Stimulated activated naive B cell treated with anti-CD40 and anti-IgM and Interleukin-4, amounts not matched to agents 10 μg/mL and 1 μg/mL and 100 μg/mL, for 72 hours (primary cell): ENCODE measurements at places on chromosomes 1 and 21.

GRCh38 chr21:35933466-35933865, 126.9 kb downstream of the SETD4 start:
- no peaks in the 10 kb centered on the region for H3K36me3 ChIP-seq
- H3K27me3 ChIP-seq = peaks cover 3% of the 10 kb centered on the region
- H3K4me1 ChIP-seq = no peaks in the 10 kb centered on the region
- no peak overlapping the region for H3K4me3 ChIP-seq
- DNase-seq = no peak

DNA sequence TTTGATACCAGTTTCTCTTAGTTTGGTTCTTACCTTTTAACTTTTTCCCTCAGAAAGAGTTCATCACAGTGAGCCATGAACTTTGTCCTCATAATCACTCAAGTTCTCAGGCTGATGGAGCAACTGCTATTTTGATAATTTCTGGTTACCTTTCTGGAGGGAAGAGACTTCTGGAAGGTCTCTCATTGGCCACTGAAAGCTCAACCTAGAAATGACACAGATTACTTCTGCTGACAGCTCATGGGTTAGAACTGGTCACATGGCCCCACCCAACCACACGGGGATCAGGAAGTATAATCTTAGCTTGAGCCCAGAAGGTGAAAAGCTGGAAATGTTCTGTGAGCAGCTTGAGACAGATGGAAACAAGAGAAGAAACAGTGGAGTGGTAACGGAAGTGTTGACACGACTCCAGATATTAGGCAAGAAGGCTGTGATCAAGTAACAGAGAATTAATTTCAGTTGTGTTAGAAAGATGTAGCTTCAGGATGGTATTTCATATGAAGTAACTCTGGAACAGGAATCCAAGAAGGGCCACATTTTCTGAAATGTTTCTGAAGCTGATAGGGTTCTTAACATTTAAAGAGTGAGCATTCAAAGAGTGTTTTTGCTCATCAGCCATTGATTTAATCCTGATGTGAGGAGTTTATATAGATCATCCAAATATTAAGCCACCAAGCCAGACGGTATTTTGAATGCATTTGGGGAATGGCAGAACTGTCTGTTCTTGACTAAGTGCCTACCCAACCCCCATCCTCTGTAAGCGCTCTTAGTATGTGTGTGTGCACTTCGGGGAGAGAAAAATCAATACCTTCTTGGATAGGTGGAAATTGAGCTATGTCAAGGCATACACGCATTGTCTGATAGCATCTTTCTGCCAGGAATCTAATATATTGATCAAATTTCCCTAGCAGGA, 21.9 kb upstream of the XPR1 start:
- no peak overlapping the region for H3K27ac ChIP-seq

DNA sequence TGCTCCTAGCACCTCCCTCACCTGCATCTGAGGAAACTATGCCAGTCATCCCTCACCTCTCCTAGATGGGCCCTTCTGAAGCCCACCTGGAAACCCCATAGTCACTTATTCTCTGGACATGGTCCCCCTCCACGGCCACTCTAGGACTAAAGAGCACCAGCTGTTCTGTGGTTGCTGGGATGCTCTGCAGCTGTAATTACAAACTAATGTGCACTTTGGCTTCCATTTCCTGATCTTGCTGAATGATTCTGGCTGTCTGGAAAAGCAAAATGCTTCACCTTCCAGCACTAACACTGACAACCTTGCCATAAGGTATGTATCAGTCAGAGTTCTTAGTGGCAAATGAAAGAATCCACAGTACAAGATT, 48.7 kb upstream of the PSEN2 start:
- H3K27me3 ChIP-seq = no peaks in the 10 kb centered on the region
- H3K4me1 ChIP-seq = peaks cover 26% of the 10 kb centered on the region
- H3K36me3 ChIP-seq = peaks cover 4% of the 10 kb centered on the region
- H3K27ac ChIP-seq = no peak overlapping the region

GRCh38 chr1:168031627-168032026, 94.8 kb upstream of the MPC2 start:
- H3K27me3 ChIP-seq = no peaks in the 10 kb centered on the region
- H3K36me3 ChIP-seq = peaks cover 10% of the 10 kb centered on the region
- no peak overlapping the region for H3K27ac ChIP-seq
- DNase-seq = no peak
- peaks cover 4% of the 10 kb centered on the region for H3K4me1 ChIP-seq

DNA sequence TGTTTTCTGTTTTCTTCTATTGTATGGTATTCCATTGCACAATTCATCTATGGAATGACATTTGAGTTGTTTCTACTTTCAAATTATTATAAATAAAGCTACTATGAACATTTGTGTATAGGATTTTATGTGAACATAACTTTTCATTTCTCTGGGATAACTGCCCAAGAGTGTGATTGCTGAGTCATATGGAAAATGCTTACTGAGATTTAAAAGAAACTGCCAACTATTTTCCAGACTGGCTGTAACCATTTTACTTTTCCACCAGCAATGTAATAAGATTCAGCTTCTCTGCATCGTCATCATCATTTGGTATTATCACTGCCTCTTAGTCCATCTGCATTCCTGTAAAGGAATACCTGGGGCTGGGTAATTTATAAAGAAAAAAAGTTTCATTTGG, 779.6 kb upstream of the PRMT6 start:
- no peak overlapping the region for H3K4me3 ChIP-seq
- H3K27me3 ChIP-seq = no peaks in the 10 kb centered on the region
- H3K27ac ChIP-seq = no peak overlapping the region
- no peak for DNase-seq

GRCh38 chr1:5333291-5333690, 658.9 kb downstream of the NPHP4 start:
- H3K27me3 ChIP-seq = no peaks in the 10 kb centered on the region
- no peaks in the 10 kb centered on the region for H3K36me3 ChIP-seq

DNA sequence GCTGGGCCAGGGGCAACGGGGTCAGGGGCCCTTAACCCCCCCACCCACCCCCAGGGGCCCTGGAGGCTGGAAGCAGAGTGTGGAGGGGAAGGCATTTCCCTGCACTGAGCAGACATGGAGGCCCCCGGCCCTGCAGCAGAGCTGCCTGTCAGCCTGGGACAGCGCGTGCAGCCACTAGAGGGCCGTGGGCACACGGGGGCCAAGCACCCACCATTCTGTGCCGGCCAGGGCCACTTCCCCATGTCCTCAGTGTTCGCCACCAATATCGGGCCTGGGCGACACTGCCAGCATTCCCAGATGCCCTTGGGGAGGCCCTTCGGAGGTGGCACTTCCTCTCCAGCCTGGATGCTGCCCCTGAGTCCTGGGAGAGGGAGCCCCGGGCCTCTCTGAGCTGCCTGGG, 23.2 kb upstream of the ARHGEF16 start:
- no peak for DNase-seq
- no peak overlapping the region for H3K27ac ChIP-seq
- H3K36me3 ChIP-seq = no peaks in the 10 kb centered on the region
- H3K4me3 ChIP-seq = no peak overlapping the region
- no peaks in the 10 kb centered on the region for H3K4me1 ChIP-seq

GRCh38 chr1:246333855-246334254, 173.2 kb downstream of the SMYD3 start:
- H3K4me1 ChIP-seq = peaks cover 36% of the 10 kb centered on the region
- no peaks in the 10 kb centered on the region for H3K27me3 ChIP-seq
- H3K27ac ChIP-seq = no peak overlapping the region

- no peak overlapping the region for H3K27ac ChIP-seq
- no peak for DNase-seq
Measured at GRCh38 chr1:203644191-203644590, 17.6 kb downstream of the ATP2B4 start.

GRCh38 chr21:14491269-14491681, 54.8 kb downstream of the SAMSN1 start:
- H3K27ac ChIP-seq = peak overlapping the region; percentile 5
- H3K27me3 ChIP-seq = no peaks in the 10 kb centered on the region
- no peak for DNase-seq
- no peak overlapping the region for H3K4me3 ChIP-seq
- H3K36me3 ChIP-seq = peaks cover 77% of the 10 kb centered on the region

- H3K4me1 ChIP-seq = peaks cover 30% of the 10 kb centered on the region
- no peak for DNase-seq
- peaks cover 6% of the 10 kb centered on the region for H3K27me3 ChIP-seq
- H3K4me3 ChIP-seq = no peak overlapping the region
Measured at GRCh38 chr1:234484218-234484617, 5.2 kb upstream of the TARBP1 start.

GRCh38 chr1:213973129-213973528, 14.6 kb upstream of the PROX1 start:
- no peaks in the 10 kb centered on the region for H3K36me3 ChIP-seq
- no peaks in the 10 kb centered on the region for H3K4me1 ChIP-seq
- H3K4me3 ChIP-seq = no peak overlapping the region
- no peak overlapping the region for H3K27ac ChIP-seq
- H3K27me3 ChIP-seq = peaks cover 24% of the 10 kb centered on the region

DNA sequence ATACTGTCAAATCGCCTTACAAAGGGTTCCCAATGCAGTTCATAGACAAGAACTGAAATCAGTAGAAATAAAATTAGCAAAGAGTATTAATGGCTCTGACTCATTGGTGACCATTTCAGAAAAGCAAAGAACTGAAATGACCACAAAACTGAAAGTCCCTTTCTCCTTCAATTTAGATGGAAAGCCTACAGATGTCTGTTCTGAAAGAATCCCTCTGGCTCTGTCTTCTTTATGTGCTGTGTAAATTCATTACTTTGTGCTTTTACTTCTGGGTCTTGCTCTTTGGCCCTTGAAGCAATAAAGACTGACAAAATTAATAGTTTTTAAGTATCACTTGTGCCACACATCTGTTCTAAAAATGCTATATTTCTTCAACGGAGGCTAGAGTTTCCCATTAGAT, 62.7 kb upstream of the GPR89A start:
- no peak overlapping the region for H3K4me3 ChIP-seq
- DNase-seq = no peak
- no peaks in the 10 kb centered on the region for H3K36me3 ChIP-seq
- H3K4me1 ChIP-seq = no peaks in the 10 kb centered on the region

DNA sequence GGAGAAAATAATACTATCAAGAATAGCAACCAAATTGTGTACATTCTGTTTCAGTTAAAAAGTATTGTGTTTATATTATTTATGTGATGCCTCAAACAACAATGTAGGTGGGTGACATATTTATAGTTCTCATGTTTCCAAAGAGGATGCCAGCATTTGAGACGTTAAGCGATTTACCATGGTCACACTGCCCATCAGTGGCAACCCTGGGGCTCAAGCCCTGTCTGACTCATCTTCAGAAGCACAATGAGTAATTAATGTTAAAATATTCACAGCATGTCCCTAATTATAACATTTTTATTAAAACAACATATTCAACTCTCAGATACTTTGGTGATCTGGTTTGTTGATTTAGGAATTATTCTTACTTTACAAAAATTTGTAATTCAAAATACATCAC, 409.4 kb downstream of the BRINP3 start:
- no peak for DNase-seq
- H3K36me3 ChIP-seq = no peaks in the 10 kb centered on the region
- no peaks in the 10 kb centered on the region for H3K27me3 ChIP-seq
- no peaks in the 10 kb centered on the region for H3K4me1 ChIP-seq
- no peak overlapping the region for H3K4me3 ChIP-seq
- no peak overlapping the region for H3K27ac ChIP-seq

GRCh38 chr21:32413015-32413504, 554 bp downstream of the EVA1C start:
- no peaks in the 10 kb centered on the region for H3K36me3 ChIP-seq
- H3K27me3 ChIP-seq = peaks cover 60% of the 10 kb centered on the region
- H3K27ac ChIP-seq = no peak overlapping the region
- peak overlapping the region; percentile 72 for H3K4me3 ChIP-seq

- no peak overlapping the region for H3K27ac ChIP-seq
- H3K27me3 ChIP-seq = no peaks in the 10 kb centered on the region
- no peaks in the 10 kb centered on the region for H3K4me1 ChIP-seq
- H3K36me3 ChIP-seq = no peaks in the 10 kb centered on the region
Measured at GRCh38 chr1:118618618-118619340, 369.4 kb downstream of the TBX15 start.

DNA sequence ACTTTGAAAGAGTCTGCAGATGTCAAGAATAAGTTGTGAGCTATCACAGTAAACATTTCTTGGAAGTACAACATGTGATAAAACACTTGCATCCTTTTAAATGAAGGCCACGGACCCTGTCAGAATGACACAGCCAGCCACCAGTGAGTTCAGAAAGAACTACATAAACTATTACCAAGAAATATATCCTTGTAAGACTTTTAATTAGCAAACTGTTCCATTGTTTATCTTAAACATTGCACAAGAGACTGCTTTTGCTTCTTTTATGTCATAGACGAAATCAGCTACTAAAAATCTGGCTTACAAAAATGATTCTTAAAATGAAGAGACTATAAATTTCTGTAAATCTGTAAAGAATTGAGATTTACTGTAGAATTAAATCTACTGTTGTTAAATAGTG, 17.9 kb downstream of the LRRC7 start:
- H3K4me3 ChIP-seq = no peak overlapping the region
- no peaks in the 10 kb centered on the region for H3K36me3 ChIP-seq
- DNase-seq = no peak

- no peak for DNase-seq
- peaks cover 5% of the 10 kb centered on the region for H3K4me1 ChIP-seq
- H3K36me3 ChIP-seq = no peaks in the 10 kb centered on the region
- no peak overlapping the region for H3K27ac ChIP-seq
Measured at GRCh38 chr1:7111853-7112252, 326.6 kb downstream of the CAMTA1 start.

- no peaks in the 10 kb centered on the region for H3K4me1 ChIP-seq
- H3K27me3 ChIP-seq = no peaks in the 10 kb centered on the region
Measured at GRCh38 chr1:3207217-3207848, 138.3 kb downstream of the PRDM16 start.
